ENCODE measurements at places on chromosomes 12 and 14.

DNA sequence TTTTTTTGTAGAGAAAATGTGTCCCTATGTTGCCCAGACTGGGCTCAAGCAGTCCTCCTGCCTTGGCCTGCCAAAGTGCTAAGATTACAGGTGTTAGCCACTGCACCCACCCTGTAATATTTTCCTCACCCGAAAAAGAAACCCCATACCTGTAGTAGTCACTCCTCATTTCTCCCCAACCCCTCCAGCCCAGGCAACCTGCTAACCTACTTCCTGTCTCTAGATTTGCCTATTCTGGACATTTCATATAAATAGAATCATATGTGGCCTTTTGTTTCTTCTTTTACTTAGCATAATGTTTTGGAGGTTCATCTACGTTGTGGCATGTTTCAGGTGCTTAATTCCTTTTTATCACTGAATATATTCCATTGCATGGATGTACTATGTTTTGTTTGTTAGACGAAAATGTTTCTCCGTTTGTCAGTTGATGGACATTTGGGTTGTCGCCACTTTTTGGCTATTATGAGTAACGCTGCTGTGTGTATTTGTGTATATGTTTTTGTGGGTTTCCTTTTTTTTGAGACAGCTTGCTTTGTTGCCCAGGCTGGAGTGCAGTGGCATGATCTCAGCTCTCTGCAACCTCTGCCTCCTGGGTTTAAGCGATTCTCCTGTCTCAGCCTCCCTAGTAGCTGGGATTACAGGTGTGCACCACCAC, 6.2 kb downstream of the ANKRD13A start:
- no peak for DNase-seq

DNA sequence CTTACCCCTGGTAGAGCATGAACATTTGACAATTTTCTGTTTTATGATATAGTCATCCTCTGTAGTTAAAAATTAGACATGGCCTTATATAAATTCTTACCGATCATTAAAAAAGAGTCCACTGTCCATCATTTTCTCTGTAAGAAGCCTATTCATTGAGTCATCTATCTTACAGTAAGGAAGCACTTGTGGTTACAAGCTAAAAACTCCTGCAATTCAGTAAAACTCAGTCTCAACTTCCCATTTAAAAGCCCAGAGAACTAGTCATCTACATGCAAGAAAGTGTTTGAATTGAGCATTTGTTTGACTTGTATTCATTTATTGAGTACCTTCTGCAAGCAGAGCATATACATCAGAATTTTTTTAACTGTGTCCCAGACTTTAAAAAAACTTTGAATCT, 63.3 kb downstream of the GTF2A1 start:
- DNase-seq: no peak

GRCh38 chr14:24094841-24095270, 745 bp downstream of the PCK2 start:
- no peak for DNase-seq

GRCh38 chr14:23535943-23536342, 15.6 kb downstream of the ZFHX2 start:
- no peak for DNase-seq

DNA sequence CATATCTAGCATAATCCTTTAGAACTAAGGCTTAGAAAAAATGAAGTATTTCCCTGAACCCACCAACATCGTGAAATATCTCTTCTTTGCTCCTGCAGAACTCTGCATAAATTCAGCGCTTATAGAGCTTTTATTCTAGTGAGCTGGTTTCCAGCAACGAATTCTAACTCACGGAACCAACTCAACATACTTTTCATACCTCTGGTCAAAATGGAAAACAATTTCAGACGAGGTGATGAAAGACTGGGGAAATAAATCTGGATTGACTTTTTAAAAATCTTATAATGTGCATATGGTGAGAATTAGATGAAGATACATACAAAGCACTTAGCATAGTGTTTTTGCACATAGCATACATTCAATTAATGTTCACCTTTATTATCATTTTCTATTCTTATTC, 62.6 kb upstream of the BBS10 start:
- no peak for DNase-seq

GRCh38 chr14:102015771-102016170, 51.4 kb downstream of the DYNC1H1 start:
- DNase-seq: no peak

- no peak for DNase-seq
Measured at GRCh38 chr14:61101803-61102548, 120.9 kb downstream of the SLC38A6 start.

DNA sequence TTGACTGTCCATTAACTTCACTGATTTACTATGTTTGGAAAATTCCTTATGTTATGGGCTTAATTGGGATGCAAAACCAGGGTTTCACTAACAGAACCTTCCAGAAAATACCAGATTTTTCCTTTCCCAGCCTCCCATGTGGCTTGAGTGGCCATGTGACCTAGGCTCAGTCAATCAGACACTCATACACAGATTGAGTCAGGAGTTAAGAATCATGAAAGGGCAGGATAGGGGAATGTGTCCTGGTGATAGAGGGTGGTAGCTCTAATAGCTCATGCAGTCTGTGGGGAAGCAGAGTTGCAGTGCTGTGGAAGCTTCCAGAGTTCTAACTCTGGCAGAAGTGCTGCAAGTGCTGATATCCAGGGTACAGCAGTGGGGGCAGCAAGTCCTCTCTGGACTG, 134.1 kb upstream of the IFNG-AS1 start:
- DNase-seq: no peak

GRCh38 chr14:101135796-101136742, 232.5 kb upstream of the RTL1 start:
- DNase-seq: no peak

- no peak for DNase-seq
Measured at GRCh38 chr12:29152223-29152868, 3.3 kb downstream of the FAR2 start.

- DNase-seq: no peak
Measured at GRCh38 chr12:97404093-97404492, 58.5 kb upstream of the RMST start.

Data from NCI-H524 (cell line).